ENCODE measurements at places on chromosomes 12 and 14.

- DNase-seq: no peak
These were observed 111.5 kb downstream of the NT5DC3 start for GRCh38 chr12:103729499-103729898.

DNA sequence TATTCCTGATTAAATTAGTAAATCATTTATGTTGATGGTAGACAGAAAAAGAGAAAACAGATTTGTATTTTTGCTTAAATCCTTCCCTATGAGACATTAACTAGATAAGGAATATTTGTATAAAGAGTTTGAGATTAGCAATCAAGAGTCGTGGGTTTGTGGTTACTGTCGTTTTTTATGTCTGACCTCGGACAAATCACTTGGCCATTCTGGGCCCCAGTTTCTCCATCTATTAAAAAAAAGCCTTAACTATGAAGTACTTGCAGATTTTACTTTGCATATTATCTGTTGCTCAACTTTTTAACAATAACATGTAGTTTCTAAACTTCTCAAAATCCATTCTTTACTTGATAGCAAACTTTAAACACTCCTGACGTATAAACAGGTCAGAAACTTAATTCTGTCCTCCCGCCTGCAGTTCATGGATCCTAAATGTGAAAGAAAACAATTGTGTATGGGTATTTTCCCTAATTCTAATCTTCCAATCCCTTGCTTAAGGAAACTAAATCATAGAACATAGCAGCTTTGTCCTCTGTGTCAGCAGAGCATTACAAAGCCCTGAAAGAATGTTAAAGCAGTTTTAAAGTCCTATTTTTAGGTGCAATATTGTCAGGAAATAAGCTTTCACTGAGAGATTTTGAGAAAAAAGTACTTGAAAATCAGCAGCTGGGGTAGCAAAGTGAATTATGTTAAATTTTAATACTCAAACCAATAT, 118.2 kb downstream of the GPR135 start:
- DNase-seq: no peak

GRCh38 chr12:51591016-51591901, at the start of gene SCN8A:
Gene SCN8A, plus strand, starts transcription at chr12:51591233. Its CDS starts 71,585 bp downstream, at chr12:51662818.
- DNase-seq: peak; percentile 15

DNA sequence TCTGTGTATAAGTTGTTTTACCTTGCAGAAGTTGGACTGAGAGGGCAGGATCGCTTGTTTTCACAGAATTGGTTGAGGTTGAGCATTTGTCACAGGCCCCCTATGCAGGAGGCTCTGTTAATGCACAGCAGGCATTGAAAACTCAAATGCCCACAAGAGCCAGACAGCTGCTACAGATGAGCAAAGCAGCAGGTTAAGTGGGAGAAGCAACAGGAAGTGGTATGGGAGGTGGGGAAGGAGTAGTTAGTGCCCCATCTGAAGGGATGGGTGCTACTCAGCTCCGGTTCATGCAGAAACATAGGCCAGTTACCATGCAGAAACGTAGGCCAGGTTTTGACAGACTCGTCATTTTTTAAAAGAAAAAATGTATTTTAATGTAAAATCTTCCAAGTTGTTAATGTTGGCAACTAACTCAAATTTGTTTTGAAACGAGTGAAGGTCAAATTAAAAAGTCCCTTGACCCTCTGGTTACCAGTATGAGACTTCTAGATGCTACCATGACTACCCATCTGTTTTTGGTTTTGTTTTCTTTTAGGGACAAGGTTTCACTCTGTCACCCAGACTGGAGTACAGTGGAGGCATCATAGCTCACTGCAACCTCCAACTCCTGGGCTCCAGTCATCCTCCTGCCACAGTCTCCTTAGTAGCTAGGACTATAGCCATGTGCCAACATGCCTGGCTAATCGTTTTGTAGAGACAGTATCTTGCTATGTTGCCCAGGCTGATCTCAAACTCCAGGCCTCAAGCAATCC, 84.7 kb upstream of the FRMD6 start:
- no peak for DNase-seq

DNA sequence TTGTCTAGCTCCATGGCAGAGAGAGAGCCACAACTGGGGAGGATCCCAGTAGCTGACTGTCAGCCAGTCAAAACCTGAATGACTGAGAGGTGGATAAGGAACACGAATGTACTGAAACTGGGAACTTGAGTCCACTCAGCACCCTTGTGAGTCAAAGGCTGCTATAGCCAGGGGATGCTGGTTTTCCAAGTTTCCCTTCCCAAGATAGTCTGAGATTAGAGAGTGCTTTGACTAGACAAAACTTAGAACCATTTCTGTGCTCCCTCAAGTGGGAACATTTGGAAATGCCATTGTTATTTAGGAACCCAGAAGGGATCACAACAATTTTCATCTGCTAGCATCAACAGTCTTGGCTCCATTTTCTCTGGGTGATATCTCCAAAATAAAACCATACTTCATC, 4.0 kb downstream of the PRKAG1 start:
- DNase-seq: no peak

- DNase-seq: no peak
These were observed 11.7 kb downstream of the TULP3 start for GRCh38 chr12:2902272-2902880.

DNA sequence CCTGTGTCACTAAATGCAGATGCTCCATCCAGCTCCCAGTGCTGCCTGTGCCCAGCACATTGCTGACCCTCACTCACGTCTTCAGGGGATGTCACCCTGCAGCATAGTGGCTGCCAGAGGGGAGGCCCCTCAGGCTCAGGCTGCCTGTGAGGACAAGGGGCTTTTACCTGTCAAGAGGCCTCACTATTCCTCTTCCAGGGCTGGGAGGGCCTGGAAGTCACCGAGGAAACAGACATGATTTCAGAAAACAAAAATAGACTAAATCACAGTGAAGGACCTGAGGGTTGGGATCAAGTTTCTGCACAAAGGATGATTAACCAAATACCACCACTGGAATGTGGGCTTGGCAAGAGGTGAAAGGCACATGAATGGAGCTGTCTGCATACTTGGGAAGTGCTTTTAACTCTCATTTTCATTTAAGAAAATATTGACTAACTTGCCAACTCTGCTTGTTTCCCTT, 1202.3 kb downstream of the BCL11B start:
- no peak for DNase-seq

DNA sequence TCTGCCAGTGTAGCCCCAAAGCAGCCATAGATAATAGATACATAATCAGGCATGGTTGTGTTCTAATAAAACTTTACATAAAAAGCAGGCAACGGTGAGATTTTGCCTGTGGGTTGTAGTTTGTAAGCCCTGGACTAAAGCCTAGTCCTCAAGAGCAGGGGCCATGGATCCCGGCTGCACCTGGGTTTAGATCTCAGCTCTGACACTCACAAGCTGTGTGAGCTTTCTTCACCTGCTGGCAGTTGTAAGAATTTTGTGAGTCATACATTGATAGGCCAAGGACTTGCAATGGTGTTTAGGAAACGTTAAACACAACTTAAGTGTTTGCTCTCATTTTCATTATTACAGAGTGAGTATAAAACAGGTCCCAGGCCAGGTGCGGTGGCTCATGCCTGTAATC, 395.8 kb upstream of the TBX3 start:
- no peak for DNase-seq

- no peak for DNase-seq
These were observed 11.0 kb downstream of the ZNF219 start for GRCh38 chr14:21087294-21088091.

DNA sequence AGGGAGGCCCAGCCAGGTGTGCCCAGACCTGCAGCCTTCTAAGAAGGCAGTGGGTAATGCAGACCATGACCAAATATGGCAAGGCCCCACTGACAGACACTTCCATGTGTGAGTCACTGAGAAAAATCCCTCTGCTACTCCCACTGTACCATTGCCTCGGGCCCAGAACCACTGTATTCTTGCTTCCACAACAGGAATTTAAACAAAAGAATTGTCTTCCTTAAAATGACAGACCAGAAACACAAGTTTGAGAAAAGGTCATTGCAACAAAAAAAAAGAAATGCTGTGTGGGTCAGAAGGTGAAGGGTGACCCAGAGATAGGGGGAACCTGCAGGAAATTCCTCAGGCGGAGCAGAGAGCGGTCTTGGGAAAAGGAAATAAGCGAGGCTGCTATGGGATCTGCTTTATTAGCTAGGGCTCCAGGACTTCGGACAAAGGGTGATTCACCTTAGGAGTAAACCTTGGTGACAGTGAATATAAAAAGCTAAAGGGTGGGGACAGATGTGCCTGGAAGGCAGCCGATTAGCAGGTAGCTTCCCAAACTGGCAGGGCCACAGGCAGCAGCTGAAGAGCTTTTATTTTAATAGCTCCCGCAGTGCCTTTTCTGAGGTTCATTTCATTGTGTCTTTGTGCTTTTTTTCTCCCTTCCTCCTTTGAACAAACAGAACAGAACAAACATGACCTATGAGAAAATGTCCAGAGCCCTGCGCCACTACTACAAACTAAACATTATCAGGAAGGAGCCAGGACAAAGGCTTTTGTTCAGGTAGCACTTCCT, 185.3 kb upstream of the BCL2L14 start:
- DNase-seq: no peak

GRCh38 chr12:56221232-56221756, 428 bp downstream of the RNF41 start:
- DNase-seq: no peak

- no peak for DNase-seq
These were observed 6.1 kb downstream of the PELI2 start for GRCh38 chr14:56124327-56124726.

DNA sequence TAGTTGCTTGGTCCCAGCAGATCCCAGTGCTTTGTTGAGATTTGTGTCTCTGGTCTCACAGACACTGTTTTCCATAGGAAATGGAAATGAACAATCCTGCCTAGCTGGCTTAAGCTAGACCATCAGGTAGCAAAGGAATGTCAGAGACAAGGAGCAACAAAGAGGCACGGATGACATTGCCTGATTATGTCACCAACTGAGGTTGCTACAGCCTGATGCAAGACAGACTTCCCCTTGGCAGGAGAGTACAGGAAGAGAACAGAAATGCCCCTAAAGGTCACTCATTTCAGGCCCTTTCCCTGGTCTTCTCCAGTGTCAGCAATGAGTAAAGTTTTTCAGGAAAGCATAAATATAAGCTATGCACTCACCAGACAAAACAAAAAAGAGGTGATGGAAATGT, 2.0 kb upstream of the PRB2 start:
- DNase-seq: no peak

DNA sequence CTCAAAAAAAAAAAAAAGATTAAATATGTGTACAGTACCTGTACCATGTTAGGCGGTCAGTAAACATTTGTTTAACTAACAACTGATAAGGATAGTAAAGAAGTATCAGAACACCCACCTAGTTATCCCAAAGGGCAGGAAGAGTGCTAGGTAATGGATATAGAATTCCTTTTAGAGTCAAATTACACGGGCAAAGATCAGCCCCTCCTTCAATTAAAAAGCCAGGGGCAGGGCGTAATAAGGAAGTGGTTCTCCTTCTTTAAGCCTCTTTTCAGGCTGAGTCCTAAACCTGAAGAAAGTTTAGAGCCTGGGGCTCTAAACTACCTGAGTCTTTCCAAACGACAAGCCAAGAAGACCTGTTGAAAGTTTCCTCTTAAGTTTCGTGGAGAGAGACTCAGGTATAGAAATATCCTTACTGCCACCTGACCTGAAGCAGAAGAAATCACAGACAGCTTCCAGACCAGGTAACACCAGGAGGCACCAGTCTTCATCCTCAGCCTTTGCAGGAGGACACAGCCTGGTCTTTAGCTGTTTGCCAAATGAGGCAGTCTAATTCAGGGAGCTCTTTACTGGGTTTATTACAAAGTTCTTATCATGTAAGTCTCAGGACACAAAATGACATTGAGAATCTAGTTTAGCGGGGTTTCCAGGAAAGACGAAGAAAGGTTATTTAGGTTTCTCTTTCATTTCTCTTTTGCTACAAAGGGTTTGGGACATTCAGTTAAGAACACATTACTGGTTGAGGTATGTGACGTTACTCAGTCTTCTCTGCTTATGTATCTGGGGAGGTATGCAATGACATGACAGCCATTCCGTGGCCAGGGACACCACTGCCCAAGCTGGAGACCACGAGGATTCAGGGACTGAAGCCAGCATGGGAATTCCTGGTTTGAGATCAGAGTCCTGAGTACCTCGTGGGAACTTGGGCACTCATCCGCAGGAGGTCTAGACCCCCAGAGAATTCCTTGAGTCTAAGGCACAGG, at the start of gene BCL2L14:
Gene BCL2L14 (plus strand): TSS at position 266 of the 983 bp plus-strand sequence. CDS start 8,367 bp downstream, outside the sequence.
- DNase-seq: no peak

GRCh38 chr14:67192366-67192765, 3.1 kb downstream of the GARIN2 start:
- DNase-seq: no peak

DNA sequence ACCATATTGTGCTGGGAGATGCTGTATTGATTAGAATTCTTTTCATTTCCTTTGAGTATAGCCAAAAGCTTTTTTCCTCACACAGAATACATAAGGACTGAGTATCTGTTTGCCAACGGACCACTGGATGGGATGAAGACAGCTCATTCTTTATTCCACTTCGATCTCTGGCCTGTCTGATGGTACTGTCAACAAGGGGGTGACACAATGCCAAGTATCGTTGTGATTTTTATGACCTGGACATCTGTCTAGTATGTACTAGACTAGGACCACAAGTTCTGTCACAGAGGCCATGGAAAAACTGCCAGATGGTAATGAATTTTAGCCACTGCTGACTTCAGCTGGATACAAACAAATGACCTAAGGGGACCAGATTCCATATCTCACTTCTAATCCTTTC, 502.7 kb downstream of the SOX5 start:
- no peak for DNase-seq

- peak; percentile 20 for DNase-seq
These were observed 78.7 kb downstream of the NEDD1 start for GRCh38 chr12:96985515-96986362.

DNA sequence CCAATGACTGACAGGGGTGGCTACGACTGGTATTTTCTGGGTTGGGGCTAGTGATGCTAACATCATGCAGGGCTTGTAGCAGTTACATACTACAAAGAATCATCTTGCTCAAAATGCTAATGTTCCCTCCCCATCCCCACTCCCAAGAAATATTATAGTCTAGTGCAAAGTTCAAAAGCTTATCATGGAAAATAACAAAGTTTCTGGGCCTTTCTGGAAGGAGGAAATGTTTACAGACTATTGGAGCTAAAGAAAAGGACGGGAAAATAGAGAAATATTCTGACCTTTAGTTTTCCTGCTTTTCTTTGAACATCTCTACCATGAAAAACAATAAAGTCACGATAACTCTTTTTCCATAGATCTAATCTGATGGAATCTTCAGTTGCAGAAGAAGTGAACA, 23.2 kb downstream of the GSG1 start:
- DNase-seq: no peak

DNA sequence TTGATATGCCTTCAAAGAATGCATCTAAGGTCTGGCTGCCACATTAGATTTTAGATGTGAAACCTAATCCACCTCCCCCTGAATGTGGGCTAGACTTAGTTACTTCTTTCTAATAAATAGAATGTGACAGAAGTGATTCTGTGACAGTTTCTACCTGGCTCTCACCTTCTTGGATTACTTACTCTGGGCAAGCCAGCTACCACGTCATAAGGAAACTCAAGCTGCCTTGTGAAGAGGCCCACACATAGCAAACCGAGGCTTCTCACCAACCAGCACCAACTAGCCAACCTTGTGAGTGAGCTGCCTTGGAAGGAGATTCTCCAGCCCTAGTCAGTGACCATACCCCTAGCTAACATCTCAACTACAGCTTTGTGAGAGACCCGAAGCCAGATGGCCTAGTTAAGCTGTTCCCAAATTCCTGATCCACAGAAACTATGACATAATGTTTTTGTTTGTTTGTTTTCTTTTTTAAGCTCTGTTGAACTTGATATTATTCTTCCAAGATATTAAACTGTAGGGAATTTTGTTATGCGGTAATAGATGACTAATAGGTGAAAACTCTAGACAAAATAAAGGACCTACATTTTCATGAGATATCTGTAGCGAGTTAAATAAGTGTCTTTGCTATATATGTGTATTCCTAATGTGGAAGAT, 6.2 kb downstream of the GPR19 start:
- DNase-seq: no peak

GRCh38 chr12:15525441-15525840, 203.1 kb downstream of the PTPRO start:
- no peak for DNase-seq
